HAP-1 (cell line): ENCODE measurements at places on chromosomes 16 and 17.
A peak's percentile ranks its signal among the peaks of the same experiment; 100 is the strongest.

DNA sequence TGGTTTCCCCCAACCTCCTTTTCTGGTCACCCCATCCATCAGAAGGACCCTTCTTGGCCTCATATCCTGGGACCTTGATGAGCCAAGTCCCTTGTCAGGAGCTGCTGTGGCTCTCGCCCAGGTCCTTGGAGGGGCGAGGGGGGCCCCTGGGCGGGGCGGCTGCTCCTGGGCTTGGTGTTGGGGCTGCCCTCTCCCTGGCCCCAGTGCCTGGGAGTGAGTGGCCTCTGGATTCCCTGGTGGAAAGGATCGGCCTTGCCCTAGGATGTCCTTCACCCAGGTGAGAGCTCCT, 6.2 kb upstream of the NOTUM start:
- DNase-seq, result no peak

DNA sequence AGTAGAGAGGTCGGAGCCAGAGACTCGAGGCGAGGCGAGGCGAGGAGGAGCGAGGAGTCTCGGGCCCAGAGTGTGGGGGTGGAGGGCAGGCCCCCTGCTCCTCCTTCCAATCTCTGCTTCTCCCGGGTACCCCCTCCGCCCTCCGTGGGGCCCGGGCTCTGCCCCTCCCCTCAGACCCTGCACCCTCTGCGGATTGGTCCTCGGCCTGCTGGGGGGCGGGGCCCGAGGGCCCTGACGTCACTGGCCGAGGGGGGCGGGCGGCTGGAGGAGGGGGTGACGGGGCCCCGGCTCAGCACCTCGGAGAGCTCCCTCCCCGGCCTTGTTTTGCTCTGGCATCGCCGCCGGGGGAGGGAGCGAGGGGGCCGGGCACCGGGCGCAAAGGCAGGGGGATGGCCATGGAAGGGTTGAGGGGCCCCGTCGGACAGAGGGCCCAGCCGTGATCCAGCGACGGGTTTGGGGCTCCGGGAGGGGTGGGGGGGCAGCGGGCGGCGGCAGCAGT, at the start of gene RUNDC3A:
RUNDC3A (plus strand) TSS at position 282 of the 499 bp plus-strand sequence. CDS start 232 bp downstream, outside the sequence.
- DNase-seq, result peak; percentile 93

- DNase-seq, result peak; percentile 11
These were observed 11.5 kb downstream of the NHERF1 start for GRCh38 chr17:74759941-74760340.

- no peak for DNase-seq
These were observed 75.6 kb downstream of the MGAT5B start for GRCh38 chr17:76943781-76944213.

- DNase-seq, result no peak
These were observed 84.8 kb upstream of the DOC2B start for GRCh38 chr17:266219-266618.

DNA sequence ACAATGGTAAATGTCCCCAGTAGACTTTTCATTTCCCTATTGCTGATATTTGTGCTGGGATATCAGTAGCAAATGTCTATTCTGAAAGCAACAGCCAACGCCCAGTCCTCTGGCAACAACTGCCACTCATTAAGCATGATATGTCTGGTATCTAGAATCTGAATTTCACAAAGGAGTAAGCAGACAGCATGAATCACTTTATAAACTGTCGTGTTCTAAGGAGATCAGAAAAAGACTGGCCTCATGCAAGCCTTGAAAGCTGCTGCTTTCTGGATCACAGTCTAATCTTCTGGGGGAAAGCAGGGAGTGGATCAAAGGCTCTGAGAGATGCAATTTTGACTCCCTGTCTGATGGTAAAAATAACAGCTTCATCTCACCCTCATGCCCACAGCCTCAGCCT, 153.1 kb upstream of the NOG start:
- DNase-seq, result no peak

GRCh38 chr16:71230122-71230845, at the start of gene HYDIN:
HYDIN (minus strand) TSS chr16:71230722; CDS start chr16:71186895, 43,827 bp downstream.
- DNase-seq, result peak; percentile 38

DNA sequence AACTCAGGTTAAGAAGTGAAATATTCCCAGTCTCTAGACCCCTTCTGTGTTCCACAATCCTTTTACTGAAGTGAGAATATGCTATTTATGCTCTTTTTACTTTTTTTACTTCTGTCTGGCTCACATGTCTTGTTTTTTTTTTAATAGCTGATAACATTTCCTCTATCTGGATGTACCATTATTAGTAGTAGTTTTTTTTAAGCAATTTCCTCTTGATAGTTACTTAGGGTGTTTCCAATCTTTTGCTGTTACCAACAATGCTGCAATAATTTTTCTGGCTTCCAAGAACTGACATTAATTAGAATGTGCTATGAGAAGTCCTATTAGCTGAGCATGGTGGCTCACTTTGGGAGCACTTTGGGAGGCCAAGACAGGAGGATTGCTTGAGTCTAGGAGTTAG, 32.0 kb downstream of the KSR1 start:
- no peak for DNase-seq

- no peak for DNase-seq
These were observed 11.1 kb downstream of the LDHD start for GRCh38 chr16:75105306-75106061.

- peak; percentile 35 for DNase-seq
These were observed 33.7 kb upstream of the RPH3AL start for GRCh38 chr17:386141-386876.

- no peak for DNase-seq
These were observed 290.0 kb upstream of the SOX9 start for GRCh38 chr17:71830866-71831265.

- no peak for DNase-seq
These were observed 172.5 kb downstream of the XYLT1 start for GRCh38 chr16:17298238-17298637.

DNA sequence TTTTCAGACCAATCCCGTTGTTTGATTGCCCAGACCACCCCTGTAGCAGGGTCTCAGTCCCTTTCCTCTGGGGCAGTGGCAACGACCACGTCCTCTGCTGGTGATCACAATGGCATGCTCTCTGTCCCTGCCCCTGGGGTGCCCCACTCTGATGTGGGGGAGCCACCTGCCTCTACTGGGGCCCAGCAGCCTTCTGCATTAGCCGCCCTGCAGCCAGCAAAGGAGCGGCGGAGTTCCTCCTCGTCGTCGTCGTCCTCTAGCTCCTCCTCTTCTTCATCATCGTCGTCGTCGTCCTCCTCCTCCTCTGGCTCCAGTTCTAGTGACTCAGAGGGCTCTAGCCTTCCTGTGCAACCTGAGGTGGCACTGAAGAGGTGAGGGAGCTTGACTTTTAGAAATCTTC, 9.2 kb downstream of the ELOB start:
- no peak for DNase-seq

- DNase-seq, result no peak
These were observed 8.4 kb upstream of the TMEM235 start for GRCh38 chr17:78223061-78223460.

DNA sequence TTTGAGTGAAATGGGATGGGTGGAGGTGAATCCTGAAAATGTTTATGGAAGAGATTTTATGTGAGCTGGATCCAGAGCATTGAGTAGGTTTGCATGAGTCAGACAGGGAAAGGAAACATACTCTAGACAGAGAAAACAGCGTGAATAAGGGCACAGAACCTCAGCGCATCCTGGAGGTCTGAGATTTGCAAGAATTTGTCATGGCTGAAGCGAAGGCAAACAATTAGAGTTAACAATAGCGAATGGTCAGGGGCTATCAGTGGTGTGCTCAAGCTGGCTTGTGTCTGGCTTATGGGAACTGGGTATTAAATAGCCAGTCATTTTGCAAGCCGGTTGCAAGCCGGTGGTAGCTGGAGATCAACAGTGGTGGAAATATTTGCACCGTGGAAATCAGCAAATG, 36.4 kb downstream of the MAP2K6 start:
- DNase-seq, result no peak

DNA sequence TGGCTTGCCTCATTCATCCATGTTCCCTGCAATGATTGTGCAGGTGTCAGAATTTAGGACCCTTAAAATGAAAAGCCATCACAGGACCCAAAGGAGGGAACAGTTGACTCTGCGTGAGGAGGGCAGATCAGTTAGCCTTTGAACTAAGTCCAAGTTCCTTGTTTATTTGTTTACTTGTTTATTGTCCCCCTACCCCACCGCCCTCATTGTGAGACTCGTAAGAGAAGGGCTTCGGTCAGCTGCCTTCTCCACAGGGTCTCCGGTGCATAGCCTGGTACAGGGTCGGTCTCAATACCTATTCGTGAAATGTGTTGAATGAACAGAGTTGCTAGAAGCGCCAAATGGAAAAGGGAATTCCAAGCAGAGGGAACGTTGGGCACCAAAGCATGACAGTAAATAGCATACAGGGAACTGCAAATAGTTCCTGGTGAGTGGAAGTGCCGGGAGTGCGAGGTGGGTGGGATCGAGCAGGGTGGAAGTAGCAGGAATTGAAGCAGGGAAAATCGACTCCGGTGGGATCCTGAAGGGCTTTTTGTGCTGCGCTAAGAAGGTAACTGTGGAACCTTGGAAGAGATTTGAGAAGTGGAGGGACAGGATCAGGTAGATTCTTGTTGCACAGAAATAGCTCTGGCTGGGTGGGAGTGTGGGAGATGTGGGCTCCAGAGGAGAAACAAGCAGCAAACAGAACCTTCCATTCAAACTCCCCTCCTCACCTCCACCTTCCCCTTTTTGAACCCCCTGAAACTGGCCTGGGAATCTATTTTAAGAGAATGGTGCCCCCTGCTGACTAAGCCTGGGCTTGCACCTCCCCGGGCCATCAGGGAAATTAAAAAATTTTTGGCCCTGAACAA, 12.7 kb downstream of the SLC35B1 start:
- no peak for DNase-seq

- no peak for DNase-seq
These were observed 99.1 kb downstream of the SOX9 start for GRCh38 chr17:72219824-72220493.

DNA sequence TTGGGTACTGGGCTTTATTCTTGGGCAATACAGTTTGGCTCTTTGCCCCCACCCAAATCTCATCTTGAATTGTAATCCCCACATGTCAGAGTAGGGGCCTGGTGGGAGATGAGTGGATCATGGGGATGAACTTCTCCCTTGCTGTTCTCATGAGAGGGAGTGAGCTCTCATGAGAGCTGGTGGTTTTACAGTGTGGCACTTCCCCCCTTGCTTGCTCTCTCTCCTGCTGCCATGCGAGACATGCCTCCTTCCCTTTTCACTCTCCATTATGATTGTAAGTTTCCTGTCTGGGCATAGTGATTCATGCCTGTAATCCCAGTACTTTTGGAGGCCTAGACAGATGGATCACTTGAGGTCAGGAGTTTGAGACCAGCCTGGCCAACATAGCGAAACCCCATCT, 18.1 kb upstream of the CNEP1R1 start:
- DNase-seq, result no peak

GRCh38 chr16:49419006-49419405, 45.4 kb downstream of the C16orf78 start:
- DNase-seq, result no peak

GRCh38 chr17:78304549-78305037, 55.3 kb downstream of the SOCS3 start:
- DNase-seq, result no peak

DNA sequence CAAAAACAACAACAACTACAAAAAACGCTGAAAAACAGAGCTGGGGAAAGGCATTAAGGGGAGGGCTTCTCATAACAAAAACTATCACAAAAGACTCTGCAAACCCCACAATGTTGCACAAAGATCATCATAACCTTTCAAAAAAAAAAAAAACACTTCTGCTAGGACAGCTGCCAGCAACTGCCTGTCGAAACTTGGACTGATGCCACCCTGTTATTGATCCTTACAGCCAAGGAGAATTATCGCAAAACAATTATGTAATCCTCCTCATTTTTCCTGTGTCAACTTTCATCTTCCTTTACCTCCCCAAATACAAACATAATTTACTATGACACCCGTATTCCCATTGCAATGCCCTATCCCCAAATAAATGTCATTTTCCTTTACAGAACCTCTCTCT, 9.3 kb downstream of the CCDC40 start:
- DNase-seq, result no peak

- no peak for DNase-seq
These were observed 94.1 kb downstream of the OMG start for GRCh38 chr17:31202968-31203367.

DNA sequence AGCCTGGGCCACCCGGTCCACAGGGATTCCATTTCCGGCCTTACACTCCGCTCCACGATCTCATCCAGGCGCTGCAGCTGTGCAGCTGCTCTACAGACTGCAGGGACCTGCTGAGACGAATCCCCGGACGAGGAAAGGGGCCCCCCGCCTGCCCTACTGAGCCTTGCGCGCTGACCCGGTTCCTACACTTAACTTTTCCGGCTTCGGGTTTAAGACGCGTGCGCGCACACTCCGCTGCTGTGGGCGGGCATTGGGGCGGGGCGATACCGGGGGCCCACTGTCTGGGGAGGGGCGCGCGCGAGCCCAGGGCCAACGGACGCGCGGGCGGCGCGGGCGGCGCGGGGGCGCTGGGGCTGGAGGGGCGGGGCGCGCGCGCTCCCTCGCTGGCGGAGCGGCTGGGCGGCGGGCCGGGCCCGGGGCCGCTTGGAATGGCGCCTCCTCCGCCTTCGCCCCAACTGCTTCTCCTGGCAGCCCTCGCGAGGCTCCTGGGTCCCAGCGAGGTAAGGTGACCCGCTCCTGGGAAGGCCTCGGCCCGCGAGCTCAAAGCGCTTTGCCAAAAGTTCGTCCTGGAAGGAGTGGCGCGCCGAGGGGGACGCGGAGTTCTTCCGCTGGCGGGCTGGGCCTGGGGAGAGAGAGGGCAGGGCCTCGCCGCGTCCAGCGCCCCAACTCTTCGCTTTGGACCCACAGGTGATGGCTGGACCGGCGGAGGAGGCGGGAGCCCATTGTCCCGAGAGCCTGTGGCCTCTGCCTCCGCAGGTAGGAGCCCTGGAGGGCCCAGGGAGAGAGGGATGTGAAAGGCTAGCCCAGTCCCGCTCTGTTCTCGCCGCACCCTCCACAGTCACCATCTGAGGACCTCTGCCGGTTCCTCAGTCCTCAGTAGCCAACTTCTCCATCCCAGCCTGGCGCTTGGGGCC, at the start of gene TP53I13:
TP53I13 (plus strand) TSS at position 371 of the 914 bp plus-strand sequence; CDS start at position 429, 58 bp downstream.
- DNase-seq, result peak; percentile 82

DNA sequence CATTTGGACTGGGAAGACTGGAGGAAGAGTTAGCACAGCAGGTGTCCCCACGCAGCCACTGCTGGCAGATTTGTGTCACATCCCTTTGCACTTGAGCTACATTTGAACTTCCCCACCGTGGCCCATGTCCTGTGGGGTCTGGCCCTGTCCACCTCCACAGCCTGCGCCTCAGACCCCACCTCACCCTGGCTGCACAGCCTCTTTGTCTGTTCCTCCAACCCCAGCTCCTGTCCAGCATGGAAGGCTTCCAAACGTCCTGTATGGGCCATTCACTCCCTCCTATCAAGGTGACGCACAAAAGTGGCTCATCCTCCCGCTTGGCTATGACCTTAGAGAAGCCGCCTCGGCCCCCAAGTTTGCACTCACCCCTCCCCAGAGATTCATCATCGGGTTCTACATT, 200.6 kb downstream of the FOXL1 start:
- no peak for DNase-seq
